Central memory CD4-positive, alpha-beta T cell (primary cell): ENCODE measurements at places on chromosomes 3 and 15.

DNA sequence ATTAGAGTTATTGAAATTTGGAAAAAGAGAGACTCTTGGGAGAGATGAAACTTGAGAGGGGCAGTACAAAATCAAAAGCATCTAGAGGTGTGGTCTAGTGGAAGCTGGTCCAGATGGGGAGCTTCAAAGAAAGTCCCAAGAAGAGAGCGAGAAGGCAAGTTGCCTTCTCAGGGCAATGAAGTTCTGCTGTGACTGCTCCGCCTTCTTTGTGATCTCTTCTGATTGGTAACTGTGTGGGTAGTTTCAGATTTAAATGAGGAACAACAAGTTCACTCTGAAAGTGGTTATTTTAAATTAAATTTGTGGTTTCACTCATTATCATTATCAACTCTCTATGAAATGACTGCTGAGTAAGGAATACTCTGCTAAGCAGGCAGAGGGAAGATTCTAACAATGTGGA is 233.3 kb downstream of the NLGN1 start:
- no peak for DNase-seq

DNA sequence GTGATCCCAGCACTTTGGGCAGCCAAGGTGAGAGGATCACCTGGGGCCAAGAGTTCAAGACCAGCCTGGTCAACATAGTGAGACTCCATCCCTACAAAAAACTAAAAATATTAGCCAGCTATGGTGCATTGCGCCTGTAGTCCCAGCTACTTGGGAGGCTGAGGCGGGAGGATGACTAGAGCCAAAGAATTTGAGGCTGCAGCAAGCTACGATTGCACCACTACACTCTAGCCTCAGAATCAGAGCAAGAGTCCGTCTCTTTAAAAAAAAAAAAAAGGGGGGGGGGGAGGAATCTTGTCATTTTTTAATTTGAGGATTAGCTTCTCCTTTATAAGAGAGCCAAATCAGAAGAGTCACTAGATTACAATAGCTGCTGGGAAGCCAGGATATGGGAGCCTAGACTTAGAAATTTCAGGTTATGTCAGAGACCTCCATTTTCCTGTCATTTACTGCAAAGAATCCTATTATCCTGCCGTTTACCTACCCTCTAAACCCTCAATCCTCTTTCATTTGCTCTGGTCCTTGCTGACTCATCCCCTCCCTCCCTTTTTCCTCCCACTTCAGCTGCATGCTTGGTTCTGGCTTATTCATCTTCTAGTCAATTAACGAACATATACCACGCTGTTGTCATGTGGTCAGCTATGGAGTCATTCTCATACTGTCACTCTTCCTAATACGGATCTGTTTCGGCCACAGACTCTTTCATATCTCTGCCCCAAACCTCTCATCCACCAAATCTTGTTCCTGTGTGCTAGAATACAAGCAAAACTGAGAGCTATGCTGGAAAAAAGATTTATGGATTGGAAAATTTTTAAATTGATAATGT is 83.8 kb upstream of the PPIB start:
- no peak for DNase-seq

- no peak for DNase-seq
Measured at GRCh38 chr15:100250176-100250800, 91.5 kb downstream of the ADAMTS17 start.

DNA sequence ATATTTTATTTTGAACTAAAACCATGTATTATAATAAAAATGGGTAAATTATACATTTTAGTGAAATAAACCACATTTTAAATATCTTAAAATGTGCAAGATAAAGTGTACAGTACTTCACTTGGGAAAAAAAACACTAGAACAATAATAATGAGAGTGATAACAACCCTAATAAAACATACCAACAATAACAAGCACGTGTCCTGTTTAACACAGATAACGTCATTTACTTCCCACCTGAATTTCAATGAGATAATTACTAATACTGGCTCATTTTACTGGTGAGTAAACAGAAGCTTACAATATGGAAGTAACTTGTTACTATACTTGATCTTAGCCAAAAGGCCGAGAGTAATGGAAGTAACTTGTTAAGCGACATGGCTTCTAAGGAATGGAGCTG is 110.2 kb upstream of the PRTG start:
- no peak for DNase-seq
